ENCODE measurements at places on chromosomes 12 and 14.

DNA sequence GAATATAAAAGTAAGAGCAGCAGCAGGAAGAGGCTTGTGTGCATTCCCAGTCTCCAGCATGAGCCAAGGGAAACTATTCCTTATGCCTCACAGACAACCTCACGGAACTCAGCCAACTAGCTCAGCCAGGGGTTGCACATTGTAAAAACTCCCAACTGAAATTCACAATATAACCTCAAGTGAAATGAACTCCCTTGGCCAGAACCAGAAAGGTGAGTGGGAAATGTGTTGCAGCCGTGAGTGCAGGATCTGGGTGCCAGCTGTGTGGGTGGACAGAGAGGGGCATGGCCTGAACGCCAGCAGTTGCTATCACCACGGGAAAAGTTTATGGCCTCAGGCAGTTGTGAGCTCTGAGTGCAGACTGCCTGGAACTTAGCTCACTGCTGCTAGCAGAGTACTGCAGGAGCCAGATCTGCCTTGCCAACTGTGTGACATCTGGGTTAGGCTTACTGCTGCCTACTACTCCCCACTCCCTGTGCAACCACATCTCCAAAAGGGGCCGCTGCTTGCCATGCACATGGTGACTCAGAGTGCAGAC, 2.3 kb upstream of the CLEC1A start:
- peak; percentile 29 for DNase-seq

GRCh38 chr12:101608301-101609133, 13.7 kb downstream of the MYBPC1 start:
- no peak for DNase-seq

DNA sequence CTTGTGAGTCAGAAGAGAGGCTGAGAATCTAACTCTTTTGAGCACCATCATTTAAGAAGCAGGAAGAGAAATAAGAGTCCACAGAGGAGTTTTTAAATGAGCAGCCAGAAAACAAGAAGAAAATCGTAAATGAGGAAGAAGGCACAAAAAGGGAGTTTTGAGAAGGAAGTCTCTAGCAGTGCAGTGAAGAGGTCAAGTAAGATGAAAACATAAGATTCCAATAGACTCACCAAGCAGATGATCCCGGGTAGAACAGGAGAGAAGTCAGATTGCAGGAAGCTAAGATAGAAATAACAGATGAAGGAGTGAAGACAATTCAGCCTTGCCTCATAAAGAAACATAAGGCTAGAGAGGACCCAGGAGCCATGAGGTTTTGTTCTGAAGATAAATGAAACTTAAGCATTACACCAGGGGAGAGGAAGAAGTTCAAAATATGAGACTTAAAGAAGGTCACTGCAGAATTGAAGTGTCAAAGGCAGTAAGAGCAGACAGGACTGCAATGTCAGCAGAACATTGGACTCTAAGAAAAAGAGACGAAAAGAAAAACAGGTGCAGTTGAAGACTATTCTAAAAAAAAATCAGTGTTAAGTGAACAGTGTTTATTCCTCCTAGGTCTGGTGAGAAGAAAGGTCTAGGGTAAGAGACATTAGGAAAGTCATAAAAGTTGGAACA, 229.0 kb downstream of the SEC23A start:
- DNase-seq, result no peak

DNA sequence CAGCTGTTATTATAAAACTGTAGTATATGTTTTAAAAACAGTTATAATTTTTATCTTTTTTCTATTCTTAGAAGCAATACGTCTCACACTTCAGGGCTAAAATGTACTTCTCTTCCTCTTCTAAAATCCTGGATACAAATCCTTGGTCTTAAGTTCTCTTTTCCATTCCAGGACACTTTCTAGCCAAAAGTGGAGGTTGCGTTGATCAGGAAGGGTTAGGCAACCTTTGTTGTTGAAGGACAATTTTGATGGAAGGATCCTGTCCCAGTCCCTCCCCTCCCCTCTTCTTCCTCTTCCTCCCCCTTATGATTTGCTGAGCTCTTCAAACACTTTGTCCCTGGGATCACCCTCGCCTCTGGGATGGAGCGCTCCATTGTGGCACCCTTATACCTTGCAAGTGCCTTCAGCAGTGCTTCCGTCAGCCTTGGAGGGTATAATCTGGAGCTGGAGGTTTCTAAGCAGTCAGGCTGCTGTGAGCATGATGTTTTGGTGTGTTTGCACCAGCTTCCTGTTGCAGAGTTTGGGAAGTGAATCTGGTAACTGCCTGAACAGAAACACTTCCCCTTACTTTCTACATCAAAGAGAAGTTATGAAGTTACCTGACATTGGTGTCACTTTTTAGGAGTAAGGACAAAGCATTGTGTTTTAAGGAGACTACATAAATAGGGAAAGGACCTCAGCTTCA, 87.4 kb upstream of the SLC38A2 start:
- DNase-seq, result no peak

- DNase-seq, result no peak
Observed at GRCh38 chr14:102969901-102970300, 47.4 kb downstream of the AMN start.

DNA sequence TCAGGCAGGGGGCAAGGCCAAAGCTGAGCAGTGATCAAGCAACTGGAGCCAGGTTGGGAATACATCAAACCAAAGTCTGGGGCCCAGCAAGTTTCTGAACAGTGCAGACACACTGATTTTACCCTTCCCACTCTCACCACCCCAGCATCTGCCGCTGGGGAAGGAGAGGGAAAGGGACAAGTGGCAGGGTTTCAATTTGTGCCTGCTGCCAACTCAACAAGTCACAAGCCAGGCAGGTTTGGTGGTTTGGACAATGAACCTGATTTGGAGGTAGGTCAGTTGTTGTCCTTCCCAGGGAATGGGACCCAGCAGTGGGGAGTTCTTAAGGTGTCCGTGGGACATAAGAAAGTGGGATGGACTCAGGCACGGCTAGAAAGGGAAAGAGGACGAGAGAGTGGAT, 151.9 kb upstream of the NOS1 start:
- no peak for DNase-seq

DNA sequence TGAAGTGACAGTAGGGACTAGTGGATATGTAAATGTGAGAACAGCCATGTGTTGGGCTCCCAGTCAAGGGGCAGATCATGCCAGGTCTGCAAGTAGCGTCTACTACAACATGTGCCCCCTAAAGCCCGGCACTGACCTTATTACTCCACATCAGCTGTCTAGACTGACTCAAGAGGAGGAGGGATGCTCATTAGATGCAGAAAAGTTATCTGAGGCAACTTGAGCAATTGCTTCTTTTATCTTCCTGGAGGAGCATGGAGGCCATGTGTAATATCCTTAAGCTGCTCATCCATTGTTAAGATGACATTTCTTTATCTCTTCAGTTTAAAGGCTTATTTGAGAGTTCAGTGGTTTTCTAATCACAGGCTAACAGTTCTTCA, 404.7 kb upstream of the FLRT2 start:
- no peak for DNase-seq

DNA sequence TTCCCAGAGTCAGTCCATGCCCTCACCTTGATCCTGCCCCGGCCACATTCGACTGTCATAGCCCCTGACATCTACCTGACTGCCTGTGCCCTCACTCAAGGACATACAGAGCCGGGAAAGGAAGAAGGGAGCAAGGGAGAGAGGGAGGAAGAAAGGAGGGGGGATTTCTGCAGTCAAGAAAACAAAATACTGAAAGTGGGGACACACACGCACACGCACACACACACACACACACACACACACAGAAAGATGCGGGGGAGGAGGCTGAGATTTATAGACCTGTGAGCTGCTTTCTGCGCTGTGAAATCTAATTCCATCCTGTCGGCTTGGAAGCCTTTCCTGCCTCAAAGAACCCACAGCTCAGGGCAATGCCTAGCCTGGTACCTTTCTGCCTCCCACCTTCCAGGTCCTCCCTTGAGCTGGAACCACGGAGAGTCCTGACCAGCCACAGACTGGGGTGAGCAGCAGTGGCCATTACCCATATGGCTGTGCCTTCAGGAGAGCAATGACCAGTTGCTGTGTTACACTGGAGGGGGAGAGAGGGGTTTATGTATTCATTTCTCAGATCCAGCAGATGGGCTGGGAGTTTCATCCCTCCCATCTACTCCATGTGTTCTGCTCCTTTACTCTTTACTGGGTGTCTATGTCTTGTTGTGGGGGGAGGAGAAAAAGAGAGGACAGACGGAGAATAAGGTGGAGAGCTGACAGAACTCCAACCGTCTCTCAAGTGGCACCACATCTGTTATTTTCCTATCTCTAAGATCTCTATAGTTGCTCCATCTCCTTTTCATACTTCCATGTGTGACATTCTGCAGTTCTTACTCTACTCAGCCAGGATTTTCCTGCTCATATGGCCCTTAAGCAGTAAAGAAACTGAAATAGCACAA, 12.9 kb downstream of the C14orf93 start:
- no peak for DNase-seq

DNA sequence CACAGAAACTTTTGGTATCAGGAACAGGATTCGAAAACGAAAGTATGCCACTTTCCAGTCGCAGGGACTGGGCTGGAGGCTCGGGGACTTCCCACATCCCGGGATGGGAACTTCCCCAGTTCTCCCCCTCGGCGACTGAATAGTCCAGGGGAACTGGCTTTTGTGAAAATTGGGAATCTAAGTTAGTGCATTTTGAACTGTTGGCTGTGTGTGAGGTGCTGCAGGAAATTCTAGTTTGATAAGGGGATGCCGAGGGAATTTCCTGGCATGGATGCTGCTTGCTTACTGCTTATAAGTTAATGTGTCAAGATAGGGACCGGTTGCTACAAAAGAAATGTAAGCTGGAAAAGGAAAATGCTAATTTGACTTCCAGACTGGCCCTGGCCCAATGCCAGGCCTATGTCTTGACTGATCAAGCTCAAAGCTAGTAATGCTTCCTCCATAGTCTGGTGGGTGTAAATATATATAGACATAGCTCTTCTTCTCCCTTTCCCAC, 73.4 kb upstream of the EIF5 start:
- DNase-seq, result no peak

- DNase-seq, result no peak
Observed at GRCh38 chr12:123805173-123805572, 43.1 kb downstream of the DNAH10 start.

Measured in fibroblast of skin of left biceps (primary cell).